ENCODE measurements at places on chromosomes 1 and 21.

DNA sequence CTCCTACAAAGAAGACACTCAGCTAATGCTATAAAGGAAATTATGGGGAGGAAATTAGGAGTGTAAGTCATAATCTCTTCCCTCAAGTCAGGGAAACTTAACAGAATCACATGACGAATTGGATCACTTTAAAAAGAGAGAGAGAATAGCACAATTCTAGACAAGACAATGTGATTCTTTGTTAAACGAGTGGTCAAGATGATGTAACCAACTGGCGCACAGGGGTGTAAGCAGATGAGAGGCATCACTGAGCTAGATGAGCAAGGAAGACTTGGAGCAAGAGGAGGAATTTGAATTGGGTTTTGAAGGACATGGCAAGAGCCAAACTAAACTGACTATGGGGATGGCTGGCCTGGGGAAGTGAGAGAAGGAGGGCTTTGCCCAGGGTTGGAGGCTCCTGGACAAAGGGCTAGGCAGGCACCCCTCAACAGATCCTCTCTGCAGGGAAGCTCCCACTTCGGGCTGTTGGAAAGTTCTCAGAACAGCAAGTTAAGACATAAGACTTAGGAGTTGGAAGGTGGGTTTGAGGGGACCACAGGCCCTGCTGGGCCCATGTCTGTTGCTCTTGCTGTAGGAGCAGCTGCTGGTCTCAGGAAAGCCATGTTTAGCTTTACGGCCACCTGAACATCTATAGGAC, 123.9 kb upstream of the GRIK3 start:
- no peak overlapping the region for H3K4me3 ChIP-seq
- no peak overlapping the region for H3K27ac ChIP-seq
- no peaks in the 10 kb centered on the region for H3K4me1 ChIP-seq
- no peaks in the 10 kb centered on the region for H3K36me3 ChIP-seq
- H3K27me3 ChIP-seq: peaks cover 34% of the 10 kb centered on the region

- peaks cover 19% of the 10 kb centered on the region for H3K4me1 ChIP-seq
- H3K27me3 ChIP-seq: no peaks in the 10 kb centered on the region
- H3K4me3 ChIP-seq: no peak overlapping the region
- H3K36me3 ChIP-seq: peaks cover 15% of the 10 kb centered on the region
- DNase-seq: no peak
- peak overlapping the region; percentile 38 for H3K27ac ChIP-seq
Measured at GRCh38 chr1:110234691-110235090, 24.6 kb downstream of the KCNC4 start.

GRCh38 chr1:172360985-172361384, 59.5 kb upstream of the C1orf105 start:
- H3K27ac ChIP-seq: no peak overlapping the region
- no peak for DNase-seq
- no peaks in the 10 kb centered on the region for H3K27me3 ChIP-seq
- H3K4me1 ChIP-seq: peaks cover 23% of the 10 kb centered on the region
- no peak overlapping the region for H3K4me3 ChIP-seq

- no peak overlapping the region for H3K27ac ChIP-seq
- DNase-seq: no peak
- no peaks in the 10 kb centered on the region for H3K27me3 ChIP-seq
- H3K4me3 ChIP-seq: no peak overlapping the region
Measured at GRCh38 chr1:61445269-61445825, 279.6 kb downstream of the TM2D1 start.

DNA sequence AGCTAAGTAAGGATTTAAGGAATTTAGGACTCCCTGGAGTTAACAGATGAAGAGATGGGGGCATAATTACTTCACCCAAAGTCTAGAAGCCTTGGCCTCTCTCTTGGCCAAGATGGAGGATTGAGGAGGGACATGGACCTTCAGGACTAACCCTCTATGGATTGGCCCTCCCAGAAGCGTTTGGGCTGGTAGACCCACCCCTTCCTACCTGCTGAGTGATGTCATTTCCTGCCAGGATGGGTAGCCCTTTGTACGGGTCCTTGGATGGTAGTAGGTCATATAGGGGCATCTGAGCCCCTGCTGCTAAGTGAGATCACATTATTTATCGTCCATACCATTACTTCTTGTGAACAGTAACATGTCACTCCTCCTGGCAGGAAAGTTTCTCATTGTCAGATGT, 17.7 kb downstream of the LURAP1 start:
- H3K36me3 ChIP-seq: peaks cover 2% of the 10 kb centered on the region
- H3K27me3 ChIP-seq: no peaks in the 10 kb centered on the region
- peaks cover 7% of the 10 kb centered on the region for H3K4me1 ChIP-seq

DNA sequence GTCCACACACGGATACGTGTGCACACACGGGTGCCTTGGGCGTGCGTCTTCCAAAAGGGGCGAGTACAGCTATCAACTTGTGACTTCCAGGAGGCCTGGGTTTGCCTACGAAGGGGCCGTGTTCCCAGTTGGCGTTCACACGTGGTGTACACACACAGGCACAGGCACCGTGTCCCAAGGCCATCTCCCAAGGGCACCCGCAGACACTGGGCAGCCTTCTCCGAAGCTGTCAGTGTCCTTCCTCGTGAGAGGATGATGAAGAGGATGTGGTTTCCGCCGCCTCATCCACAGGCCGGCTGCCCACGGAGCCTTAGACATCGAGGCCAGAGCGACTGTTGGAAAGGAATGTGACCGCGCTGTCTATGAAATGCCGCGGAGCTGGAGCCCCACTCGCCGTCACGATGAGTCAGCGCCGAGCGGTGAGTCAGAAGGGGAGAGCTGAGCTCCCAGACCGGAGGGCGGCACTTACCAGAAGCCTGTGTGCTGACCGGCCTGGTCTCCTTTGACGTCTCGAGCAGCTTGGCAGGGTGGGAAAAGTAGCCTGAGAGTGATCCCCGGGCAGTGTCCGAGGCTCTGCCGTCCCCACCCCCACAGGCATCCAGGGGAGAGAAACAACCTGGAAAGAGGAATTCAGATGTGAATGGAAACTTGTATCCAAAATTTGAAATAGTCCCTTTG, 141.4 kb upstream of the ARHGEF16 start:
- DNase-seq: peak; percentile 39
- no peaks in the 10 kb centered on the region for H3K36me3 ChIP-seq
- H3K27me3 ChIP-seq: peaks cover 32% of the 10 kb centered on the region
- H3K4me1 ChIP-seq: peaks cover 13% of the 10 kb centered on the region
- no peak overlapping the region for H3K27ac ChIP-seq

DNA sequence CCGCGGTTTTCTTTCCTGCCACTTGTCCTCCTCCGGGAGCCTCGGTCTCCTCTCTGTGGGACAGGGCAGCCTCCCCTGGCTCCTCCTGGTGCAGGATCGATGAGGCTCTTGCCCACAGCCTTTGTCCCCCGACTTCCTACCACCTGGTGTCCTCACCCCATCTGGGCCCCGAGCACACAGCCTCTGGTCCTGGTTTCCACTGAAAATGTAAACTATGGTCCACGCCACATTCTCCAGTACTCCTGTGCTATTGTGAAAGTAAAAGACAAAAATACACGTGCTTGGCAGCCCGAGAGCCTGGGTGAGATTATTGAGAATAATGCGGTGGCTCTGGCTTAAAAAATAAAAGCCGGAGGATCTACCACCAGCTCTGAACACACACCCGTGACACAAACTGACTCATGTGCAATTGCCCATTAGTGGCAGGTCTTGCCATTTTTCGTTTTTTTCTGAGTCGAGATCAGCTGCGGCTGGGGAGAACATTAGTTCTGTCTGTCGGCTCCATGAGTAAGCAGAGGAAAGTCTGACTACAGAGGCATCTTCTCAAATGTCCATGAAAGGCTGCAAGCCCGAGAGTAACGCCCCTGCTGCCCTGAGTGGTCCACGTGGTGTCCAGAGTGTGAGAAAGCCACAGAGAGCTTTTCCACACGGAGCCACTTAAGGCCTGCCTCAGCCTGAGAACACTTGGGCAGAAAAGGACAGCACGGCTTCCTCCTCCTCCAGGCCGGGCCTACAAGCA, 5.7 kb upstream of the COL6A2 start:
- no peaks in the 10 kb centered on the region for H3K36me3 ChIP-seq
- H3K4me3 ChIP-seq: no peak overlapping the region
- H3K27ac ChIP-seq: no peak overlapping the region
- no peaks in the 10 kb centered on the region for H3K4me1 ChIP-seq

- H3K4me3 ChIP-seq: no peak overlapping the region
- H3K36me3 ChIP-seq: no peaks in the 10 kb centered on the region
- no peaks in the 10 kb centered on the region for H3K27me3 ChIP-seq
- H3K4me1 ChIP-seq: peaks cover 46% of the 10 kb centered on the region
Measured at GRCh38 chr1:58818976-58819375, 35.1 kb upstream of the JUN start.

- peak overlapping the region; percentile 95 for H3K27ac ChIP-seq
- peak; percentile 37 for DNase-seq
Measured at GRCh38 chr1:21284206-21285054, 5.8 kb downstream of the ECE1 start.

GRCh38 chr1:173405281-173405680, 71.9 kb upstream of the PRDX6 start:
- H3K27me3 ChIP-seq: no peaks in the 10 kb centered on the region
- peaks cover 11% of the 10 kb centered on the region for H3K36me3 ChIP-seq
- H3K4me1 ChIP-seq: peaks cover 37% of the 10 kb centered on the region

- peaks cover 18% of the 10 kb centered on the region for H3K4me1 ChIP-seq
- no peaks in the 10 kb centered on the region for H3K36me3 ChIP-seq
- no peak for DNase-seq
- H3K27me3 ChIP-seq: peaks cover 7% of the 10 kb centered on the region
Measured at GRCh38 chr1:110258734-110259133, 48.6 kb downstream of the KCNC4 start.

DNA sequence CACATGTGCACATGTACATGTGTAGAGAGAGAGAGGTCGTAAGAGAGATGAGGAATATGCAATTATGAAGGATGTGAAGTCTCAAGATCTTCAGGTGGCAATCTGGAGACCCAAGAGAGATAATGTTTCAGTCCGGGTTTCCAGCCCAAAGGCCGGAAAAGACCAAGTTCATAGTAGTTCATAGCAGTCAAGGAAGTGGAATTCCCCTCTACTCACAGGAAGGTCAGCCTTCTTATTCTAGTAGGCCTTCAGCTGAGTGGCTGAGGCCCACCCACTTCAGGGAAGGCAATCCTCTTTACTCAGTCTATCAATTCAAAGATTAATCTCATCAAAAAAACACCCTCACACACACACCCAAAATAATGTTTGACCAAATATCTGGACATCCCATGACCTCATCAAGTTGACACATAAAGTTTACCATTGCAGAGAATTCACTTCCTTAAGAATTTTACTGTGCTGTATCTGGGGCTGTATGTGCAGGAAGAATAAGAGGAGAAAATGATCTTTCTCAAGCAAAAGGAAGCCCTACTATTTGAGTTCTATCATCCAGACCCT, 114.6 kb downstream of the TNFSF18 start:
- no peak for DNase-seq
- H3K27ac ChIP-seq: no peak overlapping the region
- H3K4me1 ChIP-seq: peaks cover 36% of the 10 kb centered on the region
- H3K36me3 ChIP-seq: no peaks in the 10 kb centered on the region

GRCh38 chr1:156001662-156002171, 19.0 kb downstream of the SSR2 start:
- peaks cover 3% of the 10 kb centered on the region for H3K4me1 ChIP-seq
- H3K4me3 ChIP-seq: no peak overlapping the region
- no peak overlapping the region for H3K27ac ChIP-seq

GRCh38 chr1:45326627-45327623, at the start of gene HPDL:
TSS of gene HPDL (plus strand) at chr1:45326895. CDS start at chr1:45327149, 254 bp downstream.
- H3K36me3 ChIP-seq: peaks cover 15% of the 10 kb centered on the region
- H3K27me3 ChIP-seq: no peaks in the 10 kb centered on the region
- peak within 1 kb of the TSS; percentile 89 for H3K4me3 ChIP-seq
- peak; percentile 47 for DNase-seq

GRCh38 chr1:172781513-172782140, 122.7 kb downstream of the FASLG start:
- H3K4me1 ChIP-seq: peaks cover 57% of the 10 kb centered on the region
- H3K4me3 ChIP-seq: no peak overlapping the region
- H3K27me3 ChIP-seq: no peaks in the 10 kb centered on the region
- peak overlapping the region; percentile 6 for H3K27ac ChIP-seq

- H3K4me3 ChIP-seq: no peak overlapping the region
- no peaks in the 10 kb centered on the region for H3K36me3 ChIP-seq
- H3K27ac ChIP-seq: no peak overlapping the region
- no peaks in the 10 kb centered on the region for H3K27me3 ChIP-seq
Measured at GRCh38 chr1:31101147-31101502, 35.6 kb upstream of the PUM1 start.

DNA sequence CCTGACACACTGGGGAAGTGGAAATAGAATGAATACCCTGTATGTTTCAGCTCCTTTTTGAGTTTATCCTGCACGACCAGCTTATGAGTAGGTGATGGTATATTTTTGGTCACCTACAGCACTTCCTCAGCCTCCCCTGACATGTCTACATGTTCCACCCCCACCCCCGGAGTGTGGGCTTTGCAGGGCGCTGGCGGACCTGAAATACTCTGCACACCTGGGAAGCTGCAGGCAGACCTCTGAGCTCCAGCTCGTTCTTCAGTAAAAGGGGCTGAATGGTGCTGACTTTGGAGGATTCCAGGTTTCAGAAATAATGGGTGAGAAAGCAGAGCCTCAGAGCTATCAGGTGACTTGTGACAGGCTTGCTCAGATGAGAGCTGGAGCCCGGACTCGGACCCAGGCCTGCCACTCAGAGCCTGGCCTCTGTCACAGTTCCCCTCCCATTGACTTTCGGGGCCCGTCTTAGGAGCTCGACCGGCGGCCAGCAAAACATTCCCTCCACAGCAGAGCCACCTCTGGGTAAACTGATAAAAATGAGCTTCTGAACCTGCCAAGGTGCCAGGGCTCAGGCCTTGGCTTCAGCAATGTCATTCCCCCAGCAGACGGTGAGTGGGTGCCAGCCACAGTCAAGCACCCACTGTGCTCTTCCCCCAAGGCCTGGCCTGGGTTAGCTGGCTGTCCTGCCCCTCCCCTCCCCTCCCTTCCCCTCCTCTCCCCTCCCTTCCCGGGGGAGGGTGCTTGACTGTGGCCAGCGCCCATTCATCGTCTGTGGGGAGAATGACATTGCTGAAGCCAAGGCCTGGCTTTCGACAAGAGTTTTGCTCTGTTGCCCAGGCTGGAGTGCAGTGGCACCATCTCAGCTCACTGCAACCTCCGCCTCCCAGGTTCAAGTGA, 30.1 kb downstream of the DOP1B start:
- H3K4me1 ChIP-seq: peaks cover 29% of the 10 kb centered on the region
- no peak for DNase-seq
- H3K4me3 ChIP-seq: no peak overlapping the region
- no peaks in the 10 kb centered on the region for H3K27me3 ChIP-seq
- H3K27ac ChIP-seq: peak overlapping the region; percentile 59

Data from stimulated activated naive B cell treated with anti-CD40 and anti-IgM and Interleukin-4, amounts not matched to agents 10 μg/mL and 1 μg/mL and 100 μg/mL, for 72 hours (primary cell).